ENCODE measurements at places on chromosomes 3 and 15.

DNA sequence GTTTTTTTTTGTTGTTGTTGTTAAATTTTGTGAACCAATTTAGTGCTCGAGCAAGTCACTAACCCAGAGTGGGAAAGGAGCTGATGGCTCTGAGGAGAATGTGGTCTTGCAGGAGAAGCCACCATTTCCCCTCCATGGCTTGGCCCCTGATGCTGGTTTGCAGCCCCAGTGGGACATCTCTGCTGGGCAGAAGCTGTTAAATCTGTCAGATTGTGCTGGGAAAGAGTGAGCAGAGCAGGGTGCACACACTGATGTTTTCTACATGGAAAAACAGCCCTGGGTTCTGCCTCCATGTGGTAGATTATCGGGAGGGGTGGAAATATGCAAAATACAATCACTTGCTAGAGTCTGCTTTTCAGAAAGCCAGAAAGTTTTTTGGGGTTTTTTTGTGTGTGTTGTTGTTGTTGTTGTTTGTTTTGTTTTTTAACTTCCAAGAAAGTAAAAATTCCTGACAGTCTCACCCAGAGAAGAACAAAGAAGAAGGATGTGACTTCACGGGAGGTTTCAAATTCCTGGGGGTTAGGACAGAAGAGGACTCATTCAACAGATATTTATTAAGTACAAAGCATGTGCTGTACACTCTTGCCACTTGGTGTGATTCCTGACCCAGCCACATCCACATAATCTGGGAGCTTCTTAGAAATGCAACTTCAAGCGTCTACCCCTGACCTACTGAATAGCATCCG is 133.7 kb downstream of the FOXB1 start:
- DNase-seq, result no peak

GRCh38 chr3:170622369-170623159 is 36.7 kb upstream of the SLC7A14 start:
- DNase-seq, result peak; percentile 95

- DNase-seq, result no peak
Measured at GRCh38 chr3:182692695-182693094, 100.6 kb upstream of the ATP11B start.

- no peak for DNase-seq
Measured at GRCh38 chr3:23244324-23245041, 41.4 kb downstream of the UBE2E2 start.

GRCh38 chr3:186432944-186433732 is 71.1 kb upstream of the DGKG start:
- no peak for DNase-seq

- DNase-seq, result no peak
Measured at GRCh38 chr3:105277656-105278055, 89.1 kb upstream of the ALCAM start.

- no peak for DNase-seq
Measured at GRCh38 chr3:110485389-110485788, 586.2 kb upstream of the NECTIN3 start.

GRCh38 chr3:50652709-50653108 is 22.0 kb upstream of the DOCK3 start:
- DNase-seq, result peak; percentile 26

DNA sequence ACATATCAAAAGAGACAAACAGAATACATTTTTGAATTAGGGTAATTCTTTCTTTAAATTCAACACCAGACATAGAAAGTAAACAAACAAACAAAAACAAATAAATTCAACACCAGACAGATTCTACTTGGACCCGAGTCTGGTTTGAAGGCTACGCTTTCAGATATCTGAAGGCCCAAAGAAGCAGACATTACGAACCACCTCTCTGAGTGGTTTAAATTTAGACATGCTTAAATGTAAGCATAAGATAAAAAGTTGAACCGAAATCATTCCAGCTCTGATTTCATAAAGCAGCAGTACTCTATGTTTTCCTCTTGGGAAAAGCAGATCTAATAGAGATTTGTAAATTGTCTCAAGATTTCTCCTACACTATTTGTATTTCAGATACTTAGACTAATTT is 29.9 kb downstream of the UBA5 start:
- no peak for DNase-seq

- DNase-seq, result no peak
Measured at GRCh38 chr3:25035526-25035925, 392.5 kb upstream of the RARB start.

DNA sequence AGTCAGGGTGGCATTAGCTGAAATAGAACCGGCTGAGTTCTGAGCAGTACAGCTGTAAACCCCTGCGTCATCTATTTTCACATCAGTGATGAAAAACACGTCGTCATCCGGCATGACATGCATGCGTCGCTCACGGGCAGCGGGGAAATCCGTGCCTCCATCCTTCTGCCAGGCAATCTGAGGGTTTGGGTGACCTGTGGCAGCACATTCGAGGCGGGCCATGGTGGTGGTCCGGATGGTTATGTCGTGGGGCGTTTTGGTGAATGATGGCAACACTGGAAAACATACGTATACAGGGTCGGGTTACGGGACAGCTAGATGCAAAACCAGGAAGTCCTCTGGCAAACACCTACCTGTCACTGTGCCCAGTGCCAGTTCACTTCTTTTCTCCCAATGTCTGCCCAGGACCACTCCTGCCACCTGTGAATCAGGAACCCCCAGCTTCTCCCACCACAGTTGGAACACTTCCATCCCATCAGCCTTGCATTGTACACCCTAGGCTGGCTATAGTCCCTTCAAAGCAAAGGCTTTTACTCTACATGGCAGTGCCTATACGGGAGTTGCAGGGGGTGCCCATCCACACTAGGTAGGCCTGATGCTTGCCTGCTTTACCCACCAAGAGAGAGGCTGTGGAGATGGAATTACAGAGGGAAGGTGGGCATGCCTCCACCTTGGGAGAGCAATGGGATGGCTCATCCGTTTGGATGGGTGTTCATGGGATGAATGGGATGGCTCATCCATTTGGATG is 116.7 kb downstream of the LRIG1 start:
- DNase-seq, result no peak

GRCh38 chr3:21654662-21655061 is 96.3 kb downstream of the ZNF385D start:
- no peak for DNase-seq

DNA sequence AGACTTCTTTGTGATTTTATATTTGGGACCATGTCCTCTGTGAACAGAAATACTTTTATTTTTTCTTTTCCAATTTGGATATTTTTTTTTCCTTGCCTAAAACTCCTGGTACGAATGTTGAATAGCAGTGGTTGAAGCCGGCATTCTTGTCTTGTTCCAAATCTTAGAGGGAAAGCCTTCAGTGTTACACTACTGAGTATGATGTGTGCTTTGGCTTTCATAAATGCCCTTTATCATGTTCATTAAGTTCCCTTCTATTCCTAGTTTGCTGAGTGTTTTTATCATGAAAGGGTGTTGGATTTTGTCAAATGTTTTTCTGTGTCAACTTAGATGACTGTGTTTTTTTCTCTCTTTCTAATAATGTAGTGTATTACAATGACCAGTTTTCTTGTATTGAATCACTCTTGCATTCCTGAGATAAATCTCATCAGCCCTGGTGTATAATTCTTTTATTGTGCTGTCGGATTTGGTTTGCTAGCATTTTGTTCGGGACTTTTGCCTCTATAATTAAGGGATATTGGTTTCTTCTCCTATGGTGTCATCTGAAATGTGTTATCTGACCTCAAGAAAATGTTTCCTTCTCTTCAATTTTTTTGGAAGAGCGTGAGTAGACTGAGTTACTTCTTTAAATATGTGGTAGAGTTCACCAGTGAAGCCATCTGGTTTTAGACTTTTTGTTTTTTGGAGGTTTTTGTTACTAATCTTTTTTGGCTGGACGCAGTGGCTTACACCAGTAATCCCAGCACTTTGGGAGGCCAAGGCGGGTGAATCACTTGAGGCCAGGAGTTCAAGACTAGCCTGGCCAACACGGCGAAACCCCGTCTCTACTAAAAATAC is 33.3 kb downstream of the MAP1A start:
- no peak for DNase-seq

- DNase-seq, result no peak
Measured at GRCh38 chr3:45105855-45106671, 40.1 kb downstream of the CDCP1 start.

DNA sequence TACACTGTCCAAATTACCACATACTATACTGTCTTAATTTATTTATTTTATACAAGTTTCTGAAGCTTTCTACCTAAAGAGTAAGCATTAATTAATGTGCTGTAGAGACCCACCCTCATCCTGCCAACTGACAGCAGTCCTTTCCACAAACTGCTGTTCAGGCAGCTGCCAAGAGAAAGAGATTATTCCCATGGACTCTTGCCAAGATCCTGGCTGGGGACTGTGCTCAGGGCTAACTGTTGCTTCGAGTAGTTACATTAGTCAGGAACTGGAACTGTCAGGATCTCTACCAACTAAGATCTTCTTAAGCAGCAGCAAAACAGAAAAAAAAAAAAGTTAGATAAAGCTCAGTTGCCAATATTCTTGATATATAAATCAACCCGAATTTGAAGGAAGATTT is 398.8 kb downstream of the MECOM start:
- DNase-seq, result peak; percentile 74

GRCh38 chr3:121630355-121630754 is 30.3 kb downstream of the HCLS1 start:
- no peak for DNase-seq

DNA sequence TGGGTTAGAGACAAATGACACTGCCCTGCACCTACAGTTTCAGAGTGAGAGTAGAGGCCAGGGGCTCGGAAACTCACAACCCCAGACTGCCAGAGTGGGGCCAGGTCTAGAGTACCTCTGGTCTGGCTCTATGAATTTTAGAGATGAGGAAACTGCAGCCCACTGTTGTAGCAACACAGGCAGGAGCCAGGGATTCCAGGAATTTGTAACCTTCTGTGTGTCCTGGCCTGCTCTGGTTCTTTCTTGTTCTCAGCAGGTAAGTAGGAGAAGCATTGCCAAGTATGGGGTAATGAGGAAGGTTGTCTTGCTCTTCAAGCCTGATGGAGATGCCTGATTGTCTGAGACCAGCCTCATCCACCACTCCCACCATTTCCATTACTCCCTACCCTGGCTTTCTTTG is 221.8 kb downstream of the UACA start:
- DNase-seq, result no peak

- no peak for DNase-seq
Measured at GRCh38 chr3:81841540-81841939, 80.1 kb upstream of the GBE1 start.
